ENCODE measurements at places on chromosomes 2 and 18.

- H3K36me3 ChIP-seq = peaks cover 4% of the 10 kb centered on the region
- H3K4me3 ChIP-seq = peak overlapping the region; percentile 91
- peaks cover 57% of the 10 kb centered on the region for H3K4me1 ChIP-seq
- no peaks in the 10 kb centered on the region for H3K27me3 ChIP-seq
Observed at GRCh38 chr2:197286805-197287595, 23.6 kb downstream of the ANKRD44 start.

DNA sequence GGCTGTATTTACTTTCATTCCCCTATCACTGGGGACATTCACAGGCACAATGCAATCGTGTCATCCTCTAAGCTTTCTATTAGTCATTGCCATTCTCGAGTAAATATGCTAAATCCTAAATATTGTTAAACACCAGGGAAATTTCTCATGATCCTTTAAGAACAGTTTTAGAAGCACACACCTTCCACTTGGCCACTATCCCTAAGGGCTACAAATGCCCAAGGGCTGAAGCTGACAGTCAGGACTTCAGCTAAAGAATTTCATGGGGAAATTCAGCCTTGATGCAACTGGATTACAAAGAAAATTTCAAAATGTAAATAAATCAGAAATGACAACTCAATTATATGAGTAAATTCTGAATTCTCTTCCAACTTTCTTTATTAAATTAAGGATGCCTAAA is 163.1 kb upstream of the PID1 start:
- no peak overlapping the region for H3K4me3 ChIP-seq
- no peaks in the 10 kb centered on the region for H3K4me1 ChIP-seq
- no peaks in the 10 kb centered on the region for H3K27me3 ChIP-seq
- H3K36me3 ChIP-seq = no peaks in the 10 kb centered on the region
- no peak for DNase-seq
- no peak overlapping the region for H3K27ac ChIP-seq

GRCh38 chr18:39515299-39515698 is 1949.7 kb upstream of the CELF4 start:
- DNase-seq = no peak
- H3K27ac ChIP-seq = no peak overlapping the region
- H3K36me3 ChIP-seq = no peaks in the 10 kb centered on the region
- H3K4me1 ChIP-seq = no peaks in the 10 kb centered on the region

DNA sequence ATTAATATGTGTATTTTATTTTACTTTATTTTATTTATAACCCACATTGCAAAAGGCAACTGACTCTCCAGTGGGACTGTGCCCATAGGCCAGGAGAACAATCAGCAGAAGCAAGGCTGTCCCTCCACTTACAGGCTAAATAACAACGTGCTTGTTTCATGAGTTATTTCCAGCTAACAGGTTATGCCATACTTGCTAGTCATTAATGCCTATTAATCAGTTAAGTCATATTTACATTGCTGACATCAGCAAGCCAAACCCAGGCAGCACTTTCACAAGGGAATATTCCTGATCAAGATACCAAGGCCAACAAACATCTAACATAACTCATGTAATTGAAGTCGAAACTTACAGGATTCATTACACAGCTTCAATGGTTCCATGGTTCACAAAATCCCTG is 92.1 kb downstream of the EN1 start:
- H3K4me1 ChIP-seq = no peaks in the 10 kb centered on the region
- peaks cover 58% of the 10 kb centered on the region for H3K27me3 ChIP-seq
- no peak overlapping the region for H3K4me3 ChIP-seq
- DNase-seq = no peak
- no peak overlapping the region for H3K27ac ChIP-seq
- peaks cover 2% of the 10 kb centered on the region for H3K36me3 ChIP-seq

DNA sequence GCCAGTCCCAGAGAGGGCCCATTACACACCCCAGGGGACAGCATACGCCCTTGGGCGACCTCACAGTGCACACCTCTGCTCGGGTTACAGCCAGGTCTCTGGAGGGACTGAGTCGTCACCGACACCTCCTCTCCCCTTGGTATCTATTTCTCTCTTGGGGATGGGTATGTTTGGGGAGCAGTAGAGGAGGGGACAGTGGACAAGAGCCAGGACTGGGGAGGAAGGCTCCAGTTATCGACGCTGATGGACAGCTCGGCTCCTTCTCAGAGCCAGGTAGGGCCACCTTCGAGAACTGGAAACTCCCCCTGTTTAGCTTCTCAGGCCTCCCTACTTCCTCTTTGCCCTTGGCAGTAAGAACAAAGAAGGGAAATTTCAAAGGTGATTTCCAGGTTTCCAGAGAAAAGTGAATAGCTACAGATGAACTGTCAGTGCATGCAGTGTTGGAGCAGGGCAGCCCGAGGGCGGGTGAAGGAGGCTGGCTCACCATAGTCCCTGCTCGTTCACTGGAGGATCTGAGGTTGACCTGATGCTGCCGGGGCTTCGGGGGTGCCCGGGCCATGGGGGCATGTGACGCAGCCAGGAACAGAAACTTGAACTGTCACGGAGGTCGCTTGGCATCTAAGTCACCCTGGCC is 4.4 kb upstream of the SEMA4C start:
- peak overlapping the region; percentile 91 for H3K27ac ChIP-seq
- H3K36me3 ChIP-seq = no peaks in the 10 kb centered on the region
- no peaks in the 10 kb centered on the region for H3K27me3 ChIP-seq
- peaks cover 19% of the 10 kb centered on the region for H3K4me1 ChIP-seq
- no peak for DNase-seq

- no peak for DNase-seq
- no peaks in the 10 kb centered on the region for H3K4me1 ChIP-seq
- H3K36me3 ChIP-seq = no peaks in the 10 kb centered on the region
- H3K4me3 ChIP-seq = no peak overlapping the region
Observed at GRCh38 chr2:200354833-200355751, 48.6 kb downstream of the SPATS2L start.

GRCh38 chr2:136130511-136130910 is 12.6 kb upstream of the CXCR4 start:
- H3K36me3 ChIP-seq = no peaks in the 10 kb centered on the region
- H3K4me3 ChIP-seq = peak overlapping the region; percentile 85
- no peaks in the 10 kb centered on the region for H3K27me3 ChIP-seq
- H3K4me1 ChIP-seq = peaks cover 83% of the 10 kb centered on the region
- DNase-seq = no peak

DNA sequence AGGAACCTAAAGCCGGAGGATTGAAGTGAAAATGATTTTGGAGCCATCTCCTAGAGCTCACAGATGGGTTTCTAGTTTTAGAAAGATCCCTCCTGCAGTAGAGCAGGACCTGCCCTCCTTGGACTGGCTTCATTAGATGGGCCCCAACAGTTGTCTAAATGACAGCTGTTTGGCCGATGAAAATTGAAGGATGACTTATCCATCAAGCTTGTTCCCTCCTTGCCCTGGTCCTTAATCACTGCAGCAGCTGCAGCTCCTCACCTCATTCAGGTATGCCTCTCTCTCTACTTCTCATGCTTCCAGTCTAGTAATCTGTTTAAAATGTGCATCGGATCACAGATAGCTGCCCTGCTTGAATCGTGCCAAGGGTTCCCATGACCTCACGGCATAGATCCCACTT is 677.6 kb downstream of the BCL11A start:
- no peaks in the 10 kb centered on the region for H3K36me3 ChIP-seq
- no peaks in the 10 kb centered on the region for H3K27me3 ChIP-seq
- DNase-seq = no peak
- H3K4me1 ChIP-seq = no peaks in the 10 kb centered on the region

All from T-helper 17 cell (primary cell).